ENCODE measurements at places on chromosomes 16 and 17. TPM values are rescaled to one million over a fixed set of nuclear protein-coding genes. Genes with fewer than 3 reads are reported as not detected.
A peak's percentile ranks its signal among the peaks of the same experiment; 100 is the strongest.

GRCh38 chr16:75306099-75306762 lies 54.8 kb upstream of the BCAR1 start:
- peak; percentile 95 for DNase-seq

- DNase-seq = no peak
These were observed 181.9 kb downstream of the MSI2 start for GRCh38 chr17:57438066-57438731.

GRCh38 chr16:12110361-12111107 lies 134.0 kb downstream of the SNX29 start:
- no peak for DNase-seq

- DNase-seq = no peak
These were observed 5.6 kb upstream of the ST3GAL2 start for GRCh38 chr16:70444249-70445063.

- DNase-seq = no peak
These were observed 16.8 kb upstream of the AKAP1 start for GRCh38 chr17:57068222-57068658.

DNA sequence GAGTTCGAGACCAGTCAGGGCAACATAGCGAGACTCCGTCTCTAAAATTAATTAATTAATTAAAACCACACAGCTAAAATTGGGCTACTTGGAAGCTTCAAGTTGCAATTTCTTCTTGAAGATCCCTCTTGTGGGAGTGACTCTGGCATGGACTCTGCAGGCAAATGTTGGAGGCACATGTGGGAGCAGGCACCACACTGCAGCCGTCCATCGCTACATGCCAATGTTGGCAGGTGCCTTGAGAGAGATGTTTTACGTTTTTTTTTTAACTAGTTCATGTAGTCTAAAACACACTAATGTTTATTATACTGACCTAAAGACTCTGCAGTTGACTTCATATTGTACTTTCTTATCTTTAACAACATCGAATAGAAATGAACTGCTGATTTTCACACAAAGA lies 7.9 kb upstream of the CCL8 start:
- DNase-seq = no peak

DNA sequence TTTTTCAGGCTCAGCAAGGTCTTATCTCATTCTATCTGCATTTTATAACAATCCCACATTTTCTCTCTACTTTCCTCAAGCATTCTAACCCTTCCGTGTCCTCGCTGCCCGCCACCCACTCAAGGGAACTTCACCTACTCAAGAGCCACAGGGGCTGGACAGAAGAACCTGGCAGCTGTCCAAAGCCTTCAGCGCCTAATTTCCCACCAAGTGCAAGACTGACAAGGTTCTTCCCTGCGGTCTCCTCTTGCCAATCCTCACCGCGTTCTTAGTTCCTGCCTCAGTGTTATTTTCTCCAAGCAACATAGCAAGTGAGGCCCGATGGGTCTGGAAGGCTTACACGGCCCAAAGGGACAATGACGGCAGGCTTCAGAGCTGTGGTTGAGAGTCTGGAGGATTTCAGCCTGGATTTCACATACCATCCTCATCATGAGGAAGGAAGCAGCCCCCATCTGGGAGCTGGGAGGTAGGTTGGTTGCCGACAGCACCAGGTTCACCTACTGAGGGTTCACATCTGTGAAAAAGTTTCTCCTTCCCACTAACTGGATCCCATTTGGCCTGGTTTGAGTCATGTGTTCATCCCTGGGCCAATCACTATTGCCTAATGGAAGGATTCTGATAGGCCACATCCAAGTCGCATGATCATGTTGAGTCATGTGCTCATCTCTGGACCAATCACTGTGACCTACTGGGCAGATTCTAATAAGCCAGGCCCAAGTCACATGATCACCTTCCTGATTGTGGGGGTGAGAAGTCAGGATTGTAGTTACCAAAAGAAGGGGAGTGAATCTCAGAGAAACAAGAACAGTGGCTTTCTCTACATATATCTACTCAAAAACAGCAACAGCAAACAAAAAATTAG lies 108.2 kb downstream of the N4BP1 start:
- DNase-seq = no peak

GRCh38 chr16:88529596-88529995 lies 40.6 kb upstream of the ZC3H18 start:
- no peak for DNase-seq

GRCh38 chr17:32878211-32878610 lies 1.3 kb upstream of the MYO1D start:
- no peak for DNase-seq

GRCh38 chr17:39928858-39929645 lies 1.5 kb downstream of the LRRC3C start:
- no peak for DNase-seq

- no peak for DNase-seq
These were observed 15.5 kb upstream of the TLCD3B start for GRCh38 chr16:30046588-30046987.

DNA sequence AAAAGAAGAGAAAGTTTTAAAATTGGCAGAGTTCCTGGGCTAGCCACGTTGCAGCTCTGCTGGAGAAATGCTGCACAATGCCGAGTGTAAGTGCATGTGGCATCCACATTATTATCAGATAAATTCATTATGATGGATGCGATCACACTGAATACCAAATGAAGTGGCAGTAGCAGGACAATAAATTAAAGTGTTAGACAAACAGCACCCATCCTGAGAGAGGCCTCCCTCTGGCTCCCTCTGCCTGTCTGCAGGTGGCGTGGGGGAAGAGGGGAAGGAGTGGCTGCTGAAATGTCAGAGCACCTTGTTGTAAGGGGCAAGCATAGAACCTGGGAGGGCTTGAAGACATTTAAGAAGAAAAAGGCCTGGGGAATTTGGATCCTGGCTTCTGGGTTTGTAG lies 324.1 kb downstream of the HAPSTR1 start:
- no peak for DNase-seq

TMEM100 gene
- polyA plus RNA-seq = not detected

SKAP1 gene
- polyA plus RNA-seq = not detected
